NCI-H1417 treated with DMSO at 0.1 percent for 48 hours (cell line): ENCODE measurements at places on chromosomes 2 and 18.

- DNase-seq, result no peak
These were observed 152.0 kb downstream of the GREB1L start for GRCh38 chr18:21393986-21394385.

- peak; percentile 33 for DNase-seq
These were observed 820.6 kb upstream of the PIK3C3 start for GRCh38 chr18:41134426-41134825.

DNA sequence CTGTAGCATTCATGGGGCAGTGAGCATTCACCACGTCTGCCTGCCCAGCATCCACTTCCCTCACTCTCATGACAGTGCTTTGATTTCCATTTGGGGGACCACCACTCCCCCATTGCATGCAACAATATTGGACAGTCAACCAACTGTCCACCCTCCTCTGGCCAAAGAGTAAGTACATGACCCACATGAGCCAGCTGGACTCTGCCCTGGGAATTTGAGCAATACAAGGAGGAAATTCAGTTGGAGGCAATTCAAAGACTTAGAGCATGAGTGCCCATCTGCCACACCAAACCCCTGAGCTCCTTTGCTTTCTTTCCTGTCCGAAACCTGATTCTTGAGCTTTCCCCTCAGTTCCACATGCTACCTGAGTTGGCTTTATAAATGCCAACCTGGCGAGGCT, 41.7 kb upstream of the PNO1 start:
- no peak for DNase-seq

- no peak for DNase-seq
These were observed 26.3 kb upstream of the EPG5 start for GRCh38 chr18:45993438-45993837.

DNA sequence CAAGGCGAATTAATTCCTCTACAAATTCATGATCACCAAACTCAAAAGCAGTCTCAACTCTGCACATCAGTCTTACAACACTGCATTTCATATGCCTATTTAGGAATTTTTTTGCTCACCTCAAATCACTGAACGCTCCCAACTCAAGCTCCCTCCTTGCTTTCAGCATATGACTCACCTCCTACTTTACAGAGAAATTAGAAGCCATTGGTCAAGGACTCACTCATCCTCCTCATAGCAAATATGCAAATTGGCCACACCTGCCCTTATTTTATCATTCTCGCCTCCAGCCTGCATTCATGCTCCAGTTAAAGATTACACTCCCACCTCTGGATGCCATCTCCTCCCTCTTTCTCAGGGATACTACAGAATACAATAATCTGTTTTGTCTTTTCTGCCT, 148.8 kb downstream of the MBD2 start:
- DNase-seq, result no peak

GRCh38 chr18:36451454-36452251, 154.1 kb downstream of the FHOD3 start:
- DNase-seq, result no peak

DNA sequence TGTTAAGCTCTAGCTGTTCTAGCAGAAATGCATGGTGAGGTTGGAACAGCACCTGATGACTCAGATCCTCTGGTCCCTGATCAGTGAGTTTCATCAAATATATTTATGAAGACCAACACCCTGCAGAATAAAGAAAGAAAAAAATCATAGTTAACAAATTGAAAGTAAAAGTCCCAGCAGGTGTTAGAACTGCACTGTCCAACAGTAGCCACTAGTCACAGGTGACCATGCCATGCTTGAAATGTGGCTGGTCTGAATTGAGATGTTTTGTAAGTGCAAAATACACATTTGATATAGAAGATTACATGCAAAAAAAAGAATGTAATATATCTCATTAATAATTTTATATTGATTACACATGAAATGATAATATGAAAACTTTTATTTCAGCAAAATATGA, 1010.7 kb upstream of the ZEB2 start:
- no peak for DNase-seq

DNA sequence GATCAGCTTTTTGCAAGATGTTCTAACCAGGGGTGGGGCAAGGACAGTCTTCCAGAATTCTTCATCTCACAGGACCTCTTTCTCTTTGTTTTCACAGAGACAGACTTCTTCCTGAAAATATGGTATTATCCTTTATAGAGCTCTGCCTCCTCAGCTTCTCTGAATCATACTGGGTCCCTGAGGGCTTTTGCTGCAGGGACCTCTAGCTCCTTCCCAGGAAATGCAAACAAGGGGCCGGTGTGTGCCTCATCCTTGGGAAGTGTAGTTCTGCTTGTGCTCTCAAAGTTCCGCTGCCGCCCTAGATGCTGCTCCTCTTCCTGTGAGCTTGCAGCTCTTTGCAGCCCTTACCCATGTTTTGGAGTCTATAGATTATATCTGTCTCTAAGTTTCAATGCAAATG, 99.5 kb upstream of the NPAS2 start:
- DNase-seq, result no peak

GRCh38 chr2:226798422-226799210, 1.0 kb downstream of the IRS1 start:
- DNase-seq, result no peak

DNA sequence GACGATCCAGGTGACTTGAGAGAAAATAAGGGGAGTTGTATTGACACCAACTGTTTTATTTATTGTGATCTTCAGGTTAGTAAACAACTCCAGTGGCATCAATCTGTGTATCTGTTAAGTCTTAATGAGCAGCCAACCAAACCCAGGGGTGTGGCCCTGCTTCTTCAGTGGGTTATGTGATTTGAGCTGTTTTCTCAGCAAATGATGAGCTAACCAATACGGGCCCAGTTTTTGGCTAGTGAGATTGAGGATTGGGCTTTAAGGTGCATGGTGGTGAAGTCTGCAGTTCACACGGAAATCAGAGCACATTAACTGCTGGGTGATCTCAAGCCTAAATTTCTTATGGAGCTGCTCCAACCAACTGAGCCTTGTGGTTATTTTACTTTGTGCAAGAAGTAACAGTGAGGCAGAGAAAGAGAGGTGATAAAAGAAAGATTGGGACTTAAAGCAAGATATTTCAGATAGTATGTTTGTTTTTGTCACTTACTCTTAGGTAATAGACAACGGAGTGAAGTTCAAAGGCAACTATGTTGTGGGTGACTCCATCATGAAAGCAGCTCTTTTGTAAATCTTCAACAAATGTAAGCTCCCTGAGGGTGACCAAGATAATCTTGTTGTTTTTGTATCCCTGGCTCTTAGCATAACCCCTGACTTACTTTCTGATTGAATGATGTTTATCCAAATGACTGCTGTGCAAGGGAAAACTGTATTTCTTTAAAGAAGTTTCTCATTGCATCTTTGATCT, 2.4 kb downstream of the MTCL1 start:
- DNase-seq, result no peak

DNA sequence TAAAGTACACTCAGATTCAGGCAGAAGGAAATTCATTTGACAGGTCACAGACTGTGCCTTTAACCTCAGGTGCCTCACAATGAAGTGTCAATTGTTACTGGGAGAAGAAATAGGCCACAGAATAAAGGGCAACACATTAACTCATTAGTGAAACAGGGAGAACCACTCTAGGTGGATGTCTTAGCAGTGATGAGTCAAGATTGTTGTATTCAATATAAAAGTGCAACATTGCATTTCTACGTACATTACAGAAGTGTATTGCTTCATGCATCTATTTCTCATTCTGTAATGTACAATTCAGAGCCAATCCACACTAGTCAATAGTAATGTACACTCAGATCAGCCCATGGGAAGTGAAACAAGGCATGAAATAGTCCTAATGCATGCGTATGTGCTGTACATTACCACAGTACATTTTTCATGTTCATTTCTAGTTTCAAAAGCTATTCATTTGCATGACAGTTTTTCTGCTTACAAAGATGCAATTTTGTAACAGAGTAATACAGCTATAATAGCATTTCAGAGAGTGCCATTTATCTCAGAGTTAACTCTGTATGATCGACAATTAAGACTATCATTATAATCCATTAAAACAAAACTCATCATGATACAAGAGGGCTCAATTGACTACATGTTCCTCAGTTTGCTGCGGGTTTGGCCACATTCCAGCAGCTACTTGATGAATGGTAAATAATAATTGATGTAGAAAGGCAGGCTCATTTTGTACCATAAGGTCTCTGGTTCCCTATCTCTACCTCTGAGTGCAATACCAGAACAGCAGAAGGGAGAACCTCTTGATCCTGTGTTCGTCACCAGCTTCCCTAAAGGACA, 12.2 kb upstream of the ARL5A start:
- peak; percentile 26 for DNase-seq

DNA sequence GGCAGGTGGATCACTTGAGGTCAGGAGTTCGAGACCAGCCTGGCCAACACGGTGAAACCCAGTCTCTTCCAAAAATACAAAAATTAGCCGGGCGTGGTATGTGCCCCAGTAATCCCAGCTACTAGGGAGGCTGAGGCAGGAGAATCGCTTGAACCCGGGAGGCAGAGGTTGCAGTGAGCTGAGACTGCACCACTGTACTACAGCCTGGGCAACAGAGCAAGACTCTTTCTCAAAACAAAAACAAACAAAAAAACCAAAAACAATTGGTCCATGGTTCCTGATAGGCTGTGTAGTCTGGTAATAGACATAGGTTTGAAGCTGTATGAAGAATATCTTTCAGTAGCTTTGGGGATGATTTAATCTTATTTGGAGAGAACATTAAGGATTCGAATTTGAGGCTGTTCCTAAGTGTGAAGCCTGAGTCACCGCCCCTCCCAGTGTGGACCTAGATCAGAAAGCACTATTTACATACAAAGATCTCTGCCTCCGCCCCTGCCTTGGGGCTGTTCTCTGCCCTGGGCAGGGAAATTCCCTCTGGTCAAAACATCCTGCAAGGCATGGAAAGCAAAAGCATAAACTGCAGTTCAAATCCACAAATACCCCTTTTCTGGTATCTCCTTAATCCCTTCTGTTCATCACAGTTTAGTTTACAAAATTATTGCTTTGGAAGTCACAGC, 52.8 kb upstream of the PMAIP1 start:
- no peak for DNase-seq

DNA sequence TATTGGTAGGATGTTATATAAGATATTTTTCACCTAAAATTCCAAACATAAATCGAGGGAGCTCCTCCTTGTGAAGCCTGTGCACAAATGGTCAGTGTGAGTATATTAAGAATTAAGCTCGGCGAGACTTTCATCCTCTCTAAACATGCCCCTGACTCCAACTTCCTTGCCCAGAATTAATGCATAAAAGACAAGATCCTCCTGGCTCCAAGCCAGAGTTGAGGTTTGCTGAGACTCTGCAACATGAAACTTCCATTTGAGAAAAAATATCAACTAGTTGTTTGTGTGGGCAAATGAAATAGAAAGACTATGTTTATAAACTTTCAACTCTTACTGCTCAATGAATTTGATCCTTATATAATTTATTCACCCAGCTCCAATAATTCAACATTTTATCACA, 68.1 kb downstream of the CCDC178 start:
- DNase-seq, result no peak

GRCh38 chr2:113705982-113706523, 50.4 kb downstream of the SLC35F5 start:
- no peak for DNase-seq

DNA sequence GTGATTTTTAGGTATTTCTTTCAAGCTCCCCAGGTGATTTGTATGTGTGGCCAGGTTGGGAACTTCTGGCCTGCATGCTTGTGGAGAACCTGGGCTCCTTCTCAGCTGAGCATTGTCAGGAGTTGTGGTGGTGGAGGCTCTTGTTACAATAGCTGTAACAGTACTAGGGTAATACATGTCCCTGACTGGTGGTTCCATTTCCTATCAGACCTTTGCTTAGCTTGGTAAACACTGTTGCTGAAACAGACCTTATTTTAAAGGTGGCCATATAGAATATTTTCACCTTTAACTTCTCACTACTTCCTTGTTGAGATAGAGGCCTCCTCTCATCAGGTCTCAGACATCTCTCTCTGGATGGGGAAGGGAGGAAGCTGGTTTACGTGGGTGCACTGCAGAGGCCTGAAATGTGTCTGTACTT, 79.2 kb downstream of the SETBP1 start:
- no peak for DNase-seq

GRCh38 chr2:129318581-129319421, 660.7 kb upstream of the RAB6C start:
- no peak for DNase-seq

- DNase-seq, result no peak
These were observed 94.1 kb downstream of the ANKRD44 start for GRCh38 chr2:197216361-197216979.

DNA sequence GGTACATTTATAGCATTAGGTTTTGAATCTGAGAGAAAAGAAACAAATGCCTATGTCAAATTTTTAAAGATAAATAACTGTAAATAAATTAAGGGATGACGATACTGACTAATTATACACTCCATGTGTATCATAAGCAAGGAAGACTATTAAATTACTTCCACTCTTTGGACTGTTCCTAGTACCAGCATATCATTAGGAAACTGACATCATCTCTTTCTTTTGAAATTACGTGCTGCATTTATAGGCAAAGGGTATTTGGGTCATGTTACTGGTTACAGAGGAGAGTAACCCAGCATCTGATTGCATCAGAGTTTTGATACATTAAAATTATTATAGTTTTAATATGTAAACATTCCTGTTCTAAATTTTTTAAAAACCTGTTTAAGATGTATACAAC, 309.7 kb downstream of the XIRP2 start:
- no peak for DNase-seq

- no peak for DNase-seq
These were observed 293.2 kb downstream of the TNS1 start for GRCh38 chr2:217709478-217710210.

- DNase-seq, result no peak
These were observed 92.3 kb downstream of the TTC27 start for GRCh38 chr2:32719933-32720716.

DNA sequence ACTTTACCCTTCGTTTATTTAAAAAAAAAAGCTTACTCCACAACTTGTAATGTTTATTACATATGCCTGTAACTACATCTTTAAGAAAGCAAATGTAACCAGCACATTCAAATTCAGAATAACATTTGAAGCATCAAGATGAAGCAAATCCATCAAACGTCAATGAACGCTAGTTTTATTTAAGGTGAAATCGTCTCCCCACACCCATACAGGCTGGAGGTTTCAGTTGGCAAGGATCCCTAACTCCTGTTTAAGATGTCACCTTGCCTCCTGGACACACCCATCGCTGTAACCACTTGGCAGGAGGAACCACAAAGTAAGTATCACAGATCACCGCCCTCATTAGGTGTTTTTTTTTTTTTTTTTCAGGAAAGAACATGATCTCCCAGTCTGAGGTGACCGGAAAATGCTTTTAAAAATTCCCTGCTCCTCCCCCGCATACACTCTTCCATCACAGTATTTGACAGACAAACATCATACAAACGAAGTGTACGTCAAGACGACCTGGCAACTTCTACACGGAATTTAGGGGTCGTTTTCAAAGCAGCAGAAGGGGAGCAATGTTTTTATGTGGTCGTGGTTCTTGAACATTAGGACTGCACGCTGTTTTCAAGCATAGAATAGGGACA, 19.7 kb upstream of the STPG4 start:
- no peak for DNase-seq

DNA sequence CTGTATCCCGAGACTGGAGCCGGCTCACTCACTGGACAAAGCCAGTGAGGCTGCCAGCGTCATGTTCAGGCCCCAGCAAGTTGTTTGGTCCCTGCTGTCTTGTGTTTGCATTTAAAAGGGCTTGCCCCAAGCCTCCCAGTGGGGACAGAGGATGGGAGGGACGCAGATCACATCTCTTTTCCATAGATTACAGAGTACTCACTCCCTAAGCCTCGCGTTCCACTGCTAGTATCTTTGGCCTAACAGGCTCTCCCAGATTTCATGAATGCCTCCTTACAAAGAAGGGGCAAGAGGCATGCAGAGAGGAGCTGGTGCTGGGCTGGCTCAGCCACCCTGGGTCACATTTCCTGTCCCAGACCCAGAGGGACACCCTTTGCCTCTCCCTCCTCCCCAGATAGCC, 59.1 kb downstream of the CMPK2 start:
- DNase-seq, result no peak
